ENCODE measurements at places on chromosomes 7 and 10.

- DNase-seq, result no peak
Observed at GRCh38 chr7:38840736-38841460, 68.1 kb downstream of the VPS41 start.

- no peak for DNase-seq
Observed at GRCh38 chr10:36677431-36677768, 448.0 kb upstream of the ANKRD30A start.

DNA sequence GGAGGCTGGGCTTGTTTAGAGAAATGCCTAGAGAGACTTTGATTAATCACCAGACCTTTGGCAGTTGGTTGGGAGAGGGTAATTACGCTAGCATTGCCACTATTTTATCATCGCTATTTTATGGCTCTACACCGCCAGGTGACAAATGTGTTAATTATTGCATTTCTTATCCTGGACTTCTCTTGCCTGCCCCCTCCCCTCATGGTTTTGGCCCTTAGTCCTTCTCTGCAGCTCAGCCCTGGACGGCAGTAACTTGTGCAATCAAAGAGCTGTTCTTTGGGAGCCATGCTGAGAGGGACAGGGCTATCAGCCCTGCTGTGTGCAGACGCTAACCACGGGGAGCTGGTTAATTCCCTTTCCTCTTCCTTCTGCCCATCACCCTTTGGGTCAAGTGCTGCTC lies 585.0 kb downstream of the AUTS2 start:
- no peak for DNase-seq

DNA sequence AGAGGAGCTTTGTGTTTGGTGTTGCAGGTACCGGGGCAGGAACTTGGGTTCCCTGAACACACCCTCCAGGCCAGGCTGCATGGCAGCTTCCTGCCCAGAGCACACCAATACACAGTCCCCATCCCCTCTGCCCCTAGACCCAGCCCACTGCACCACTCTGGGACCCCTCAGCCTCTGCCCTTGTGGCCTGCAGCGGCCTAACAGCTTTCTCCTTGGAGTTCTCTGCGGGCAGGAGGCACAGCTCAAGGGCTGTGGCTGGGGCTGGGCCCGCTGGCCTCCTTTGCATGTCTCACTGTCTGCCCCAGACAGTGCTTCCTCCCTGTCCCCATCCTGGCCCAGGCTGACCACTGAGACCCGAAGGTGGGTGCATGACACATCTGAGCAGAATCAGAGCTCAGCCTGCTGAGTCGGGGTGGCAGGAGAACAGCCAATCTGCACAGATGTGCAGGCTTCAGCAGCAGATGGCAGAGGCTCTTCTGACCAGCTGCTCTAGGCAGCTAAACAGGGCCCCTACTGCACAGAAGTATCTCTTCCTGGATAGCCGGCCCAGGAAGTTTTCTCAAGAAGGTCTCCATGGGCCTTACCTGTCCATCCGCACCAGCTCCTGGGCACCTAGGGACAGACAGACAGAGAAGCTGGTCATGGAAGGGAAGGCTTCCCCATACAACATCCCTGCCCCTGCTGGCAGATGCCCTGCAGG lies 20.8 kb downstream of the VSIR start:
- peak; percentile 60 for DNase-seq

GRCh38 chr7:71332207-71332606 lies 200.3 kb downstream of the GALNT17 start:
- no peak for DNase-seq

DNA sequence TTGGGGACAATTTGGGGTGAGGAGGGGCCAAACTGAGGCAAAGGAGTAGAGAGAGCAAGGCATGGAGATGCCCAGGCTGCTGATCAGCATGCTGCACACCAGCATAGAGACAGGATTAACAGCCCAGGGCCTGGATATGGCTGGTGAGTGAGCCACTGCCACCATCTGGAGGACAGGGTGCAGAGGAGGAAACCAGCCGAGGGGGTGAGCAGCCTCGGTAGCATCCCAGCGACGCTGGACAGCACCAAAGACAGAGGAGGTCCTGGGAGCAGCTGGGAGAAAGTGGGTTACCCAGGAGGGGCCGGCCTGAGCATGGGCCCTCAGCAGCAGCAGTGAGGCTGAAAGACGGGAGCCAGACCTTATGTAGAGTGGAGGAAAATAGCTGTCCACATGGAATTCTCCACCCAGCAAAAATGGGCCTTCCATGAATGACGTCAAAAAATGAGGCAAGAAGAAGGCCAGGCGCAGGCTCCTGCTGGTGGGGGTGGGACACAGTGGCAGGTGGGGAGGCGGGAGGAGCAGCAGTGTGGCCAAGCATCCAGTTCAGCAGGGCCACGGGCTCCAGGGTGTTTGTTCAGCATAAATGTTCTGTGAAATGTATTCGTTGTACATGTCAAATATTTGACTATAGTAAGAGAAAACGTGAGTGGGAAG lies 16.7 kb downstream of the RET start:
- DNase-seq, result no peak

- DNase-seq, result no peak
Observed at GRCh38 chr10:89582022-89582421, 46.6 kb upstream of the SLC16A12 start.

DNA sequence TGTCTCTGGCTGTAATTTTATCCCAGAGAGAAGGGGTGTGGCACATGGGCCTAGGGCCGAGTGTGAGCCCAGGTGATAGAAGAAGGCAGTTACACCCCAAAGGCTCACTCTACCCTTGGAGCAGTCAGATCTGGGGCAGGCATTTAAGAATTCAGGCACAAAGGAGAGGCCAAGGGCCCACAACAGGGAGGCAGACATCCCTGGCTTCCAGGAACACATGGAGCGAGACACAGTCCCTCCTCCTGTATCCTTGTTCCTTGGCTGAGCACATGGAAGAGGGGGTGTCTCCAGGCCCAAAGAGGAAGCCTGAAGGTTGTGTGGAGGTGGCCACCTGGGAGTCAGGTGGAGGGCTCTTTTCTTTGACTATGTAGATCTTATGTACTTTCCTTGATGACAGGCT lies 286.2 kb downstream of the RPS24 start:
- no peak for DNase-seq

DNA sequence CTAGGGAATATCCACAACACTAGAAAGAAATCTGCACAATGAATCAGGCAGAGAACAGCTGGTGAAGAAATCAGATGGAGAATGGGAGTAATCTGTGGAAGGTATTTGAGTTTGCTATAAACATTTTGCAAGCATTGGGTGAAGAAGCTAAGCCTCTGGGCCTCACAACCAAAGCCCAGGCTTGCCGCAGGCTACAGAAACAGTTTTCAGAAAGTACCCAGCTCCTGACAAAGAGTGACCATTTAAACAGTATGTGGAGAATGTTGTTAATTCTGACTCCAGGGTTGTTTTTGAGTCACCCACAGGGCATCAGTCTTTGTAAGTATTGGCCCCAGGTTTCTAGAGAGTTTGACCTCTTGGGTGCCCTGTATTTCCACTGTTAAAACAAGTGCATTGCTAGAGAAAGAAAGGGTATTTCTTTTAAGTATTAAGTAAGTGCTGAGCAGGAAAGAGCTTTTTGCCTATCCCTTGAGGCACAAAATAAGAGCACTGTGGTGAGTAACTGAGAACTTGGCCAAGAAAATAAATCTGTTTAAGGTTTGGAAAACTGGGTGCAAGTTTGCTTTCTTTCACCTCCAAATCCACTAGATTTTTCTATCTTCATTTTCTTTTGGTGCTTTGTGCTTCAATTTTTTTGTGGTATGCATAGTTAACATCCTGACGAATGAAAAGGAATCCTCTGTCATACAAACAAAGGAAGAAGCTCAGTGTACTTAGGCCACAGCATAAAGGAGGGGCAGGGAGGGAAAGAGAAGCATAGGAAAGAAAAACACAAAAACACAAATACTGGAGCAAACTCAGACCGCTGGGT lies 691.8 kb downstream of the SUGCT start:
- no peak for DNase-seq

GRCh38 chr10:133045556-133046389 lies 42.0 kb upstream of the ADGRA1 start:
- no peak for DNase-seq

GRCh38 chr10:124649214-124649613 lies 95.0 kb downstream of the FAM53B start:
- DNase-seq, result no peak

GRCh38 chr7:35848725-35849124 lies 47.9 kb downstream of the SEPTIN7 start:
- DNase-seq, result no peak

GRCh38 chr7:38565289-38565688 lies 65.9 kb downstream of the AMPH start:
- no peak for DNase-seq

DNA sequence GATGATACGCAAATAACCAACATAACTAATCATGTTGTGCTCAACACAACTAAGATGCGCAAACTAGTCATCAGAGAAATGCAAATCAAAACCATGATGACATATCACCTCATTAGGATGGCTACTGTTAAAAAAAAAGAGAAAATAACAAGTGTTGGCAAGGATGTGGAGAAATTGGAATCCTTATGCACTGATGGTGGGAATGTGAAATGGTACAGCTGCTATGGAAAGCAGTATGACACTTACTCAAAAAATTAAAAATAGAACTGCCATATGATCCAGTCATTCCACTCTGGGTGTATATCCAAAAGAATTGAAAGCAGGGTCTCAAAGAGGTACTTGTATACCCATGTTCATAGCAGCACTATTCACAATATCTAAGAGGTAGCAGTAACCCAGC lies 42.9 kb downstream of the SLIT1 start:
- no peak for DNase-seq

- DNase-seq, result no peak
Observed at GRCh38 chr7:77498659-77499379, 38.3 kb upstream of the PTPN12 start.

DNA sequence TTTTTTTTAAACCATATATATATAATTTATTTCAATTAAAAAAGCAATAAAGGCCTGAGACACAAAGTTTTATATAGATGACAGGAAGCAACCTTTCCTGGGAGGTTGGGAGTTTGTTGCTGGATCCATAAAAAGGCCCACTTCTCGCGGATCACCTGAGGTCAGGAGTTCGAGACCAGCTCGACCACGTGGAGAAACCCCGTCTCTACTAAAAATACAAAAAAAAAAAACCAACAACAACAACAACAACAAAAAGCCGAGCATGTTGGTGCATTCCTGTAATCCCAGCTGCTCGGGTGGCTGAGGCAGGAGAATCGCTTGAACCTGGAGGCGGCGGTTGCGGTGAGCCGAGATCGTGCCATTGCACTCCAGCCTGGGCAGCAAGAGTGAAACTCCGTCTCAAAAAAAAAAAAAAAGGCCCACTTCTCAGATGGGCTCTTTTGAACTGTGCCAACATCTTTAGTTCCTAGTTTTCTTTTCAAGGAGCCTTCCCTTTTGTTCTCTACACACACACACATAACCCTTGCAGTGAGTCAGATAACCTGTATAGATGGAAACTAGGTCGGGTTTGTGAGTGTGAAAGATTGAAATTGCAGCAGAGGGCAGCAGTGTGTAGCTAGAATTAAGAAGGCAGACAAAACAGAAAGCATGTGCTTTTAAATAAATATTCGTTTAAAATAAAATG lies 1.2 kb upstream of the SMNDC1 start:
- DNase-seq, result no peak

DNA sequence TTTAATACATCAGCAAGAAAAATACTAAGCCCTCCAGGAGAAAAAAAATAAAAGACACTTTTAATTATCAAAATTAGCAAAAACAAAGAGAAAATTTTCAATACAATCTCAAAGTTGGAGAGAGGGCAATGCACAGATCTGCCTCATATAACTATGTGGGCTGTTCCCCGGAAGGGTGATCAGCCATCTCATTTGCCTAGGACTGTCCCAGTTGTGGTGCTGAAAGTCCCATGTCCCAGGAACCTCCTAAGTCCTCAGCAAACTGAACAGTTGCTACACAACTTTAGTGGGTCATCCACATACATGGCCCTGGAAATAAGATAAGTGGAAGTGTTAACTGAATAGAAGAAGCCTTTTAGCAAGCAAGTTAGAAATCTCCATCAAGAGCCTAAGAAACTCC lies 14.4 kb downstream of the CFAP70 start:
- DNase-seq, result no peak

DNA sequence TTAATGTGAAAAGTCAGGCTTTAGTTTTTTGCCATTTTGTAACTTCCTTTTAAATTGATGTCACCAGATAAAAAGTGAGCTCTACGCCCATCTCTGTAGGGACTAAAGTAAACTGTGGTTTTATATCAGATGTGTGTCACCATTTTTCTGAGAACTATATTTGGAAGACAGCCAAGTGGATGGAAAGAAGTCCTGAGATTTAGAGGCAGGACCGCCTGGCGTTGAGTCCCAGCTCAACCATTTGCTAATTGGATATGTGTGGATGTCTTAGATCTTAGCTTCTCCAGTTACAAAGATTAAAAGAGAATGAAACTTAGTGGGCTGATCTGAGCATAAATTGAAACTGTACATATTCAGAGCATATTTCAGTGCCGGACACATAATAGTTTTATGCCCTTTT lies 691.6 kb upstream of the CELF2 start:
- DNase-seq, result no peak

- DNase-seq, result no peak
Observed at GRCh38 chr10:60464659-60465058, 75.0 kb upstream of the ANK3 start.

DNA sequence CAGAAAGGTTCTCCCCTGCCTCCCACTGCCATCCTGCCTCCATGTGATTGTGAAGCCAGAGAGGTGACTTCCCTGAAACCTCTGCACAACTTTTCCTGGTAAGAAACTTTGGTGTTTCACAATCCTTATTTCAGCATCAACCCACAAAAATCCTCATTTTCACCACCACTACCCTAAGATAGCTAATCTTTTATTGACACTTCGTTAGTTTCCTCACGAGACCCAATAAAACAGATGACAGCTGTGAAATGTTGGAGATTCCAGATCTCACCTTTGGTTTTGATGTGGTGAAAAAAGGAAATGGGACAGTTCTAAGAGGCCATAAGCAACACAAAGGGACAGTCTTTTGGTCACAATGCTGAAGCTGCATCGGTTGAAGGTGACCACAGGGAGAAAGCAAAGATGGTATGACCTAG lies 59.9 kb upstream of the TM9SF3 start:
- DNase-seq, result no peak

- no peak for DNase-seq
Observed at GRCh38 chr10:101558671-101559595, 29.1 kb downstream of the POLL start.

DNA sequence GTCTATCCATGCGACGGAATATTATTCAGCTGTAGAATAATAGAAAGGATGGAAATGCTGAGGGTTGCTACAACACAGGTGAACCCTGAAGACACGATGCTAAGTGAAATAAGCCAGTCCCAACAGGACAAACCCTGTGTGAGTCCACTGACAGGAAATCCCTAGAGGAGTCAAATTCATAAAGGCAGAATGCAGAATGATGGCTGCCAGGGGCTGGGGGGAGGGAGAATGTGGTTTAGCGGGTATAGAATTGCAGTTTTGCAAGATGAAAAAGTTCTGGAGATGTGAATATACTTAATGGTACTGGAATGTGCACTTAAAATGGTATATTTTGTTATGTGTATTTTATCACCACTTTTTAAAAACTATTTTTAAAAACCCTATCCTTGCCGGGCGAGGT lies 36.9 kb upstream of the DOCK1 start:
- DNase-seq, result no peak
